ENCODE measurements at places on chromosomes 3 and 15.

DNA sequence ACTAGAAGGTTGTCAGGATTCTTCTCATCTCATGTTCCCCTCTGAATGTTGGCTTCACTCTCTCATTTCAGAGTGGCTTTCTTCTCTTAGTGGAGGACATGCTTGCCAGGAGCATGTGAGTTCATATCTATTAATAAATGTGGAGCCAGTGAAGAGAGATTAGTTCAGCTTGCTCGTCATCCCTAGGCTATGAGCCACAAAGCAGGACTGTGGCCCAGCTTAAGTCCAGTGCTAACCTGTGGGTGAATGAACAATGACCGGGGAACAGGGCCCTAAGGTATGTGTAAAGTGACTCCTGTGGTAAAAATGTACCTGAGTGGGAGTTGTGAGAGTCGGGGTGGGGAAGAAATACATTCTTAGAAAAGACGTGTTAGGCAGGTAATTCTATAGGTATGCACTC, 96.9 kb upstream of the TBL1XR1 start:
- no peak for DNase-seq

- no peak for DNase-seq
Observed at GRCh38 chr3:6781092-6781491, 79.8 kb upstream of the GRM7 start.

DNA sequence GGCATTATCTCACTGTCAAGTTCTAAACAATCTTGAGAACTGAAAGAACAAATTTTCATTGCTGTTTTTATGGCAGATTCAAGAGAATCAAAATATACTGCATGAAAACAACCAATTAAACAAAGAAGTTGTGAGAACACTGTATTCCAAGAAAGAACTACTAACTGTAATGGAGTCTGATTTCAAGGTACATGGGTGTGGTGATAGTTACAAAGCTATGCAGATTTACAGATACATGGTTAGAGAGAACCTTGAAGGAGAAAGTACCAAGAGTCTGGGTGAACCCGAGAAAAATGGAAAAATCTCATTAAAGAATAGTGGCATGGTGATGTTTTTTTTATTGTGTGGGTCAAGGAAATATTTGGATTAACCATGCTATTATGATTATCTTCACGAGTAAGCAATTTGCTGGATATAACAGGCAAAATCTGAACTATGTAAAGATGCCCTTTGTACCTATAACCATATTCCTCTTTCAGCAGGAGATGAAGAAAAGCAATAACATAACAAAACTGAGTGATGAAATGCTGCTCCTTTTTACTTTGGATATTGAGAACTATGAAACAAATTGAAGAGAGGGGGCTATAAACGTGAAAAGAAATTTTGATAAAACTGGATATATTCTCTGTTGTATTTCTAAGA, 100.4 kb downstream of the PLSCR2 start:
- DNase-seq: no peak

DNA sequence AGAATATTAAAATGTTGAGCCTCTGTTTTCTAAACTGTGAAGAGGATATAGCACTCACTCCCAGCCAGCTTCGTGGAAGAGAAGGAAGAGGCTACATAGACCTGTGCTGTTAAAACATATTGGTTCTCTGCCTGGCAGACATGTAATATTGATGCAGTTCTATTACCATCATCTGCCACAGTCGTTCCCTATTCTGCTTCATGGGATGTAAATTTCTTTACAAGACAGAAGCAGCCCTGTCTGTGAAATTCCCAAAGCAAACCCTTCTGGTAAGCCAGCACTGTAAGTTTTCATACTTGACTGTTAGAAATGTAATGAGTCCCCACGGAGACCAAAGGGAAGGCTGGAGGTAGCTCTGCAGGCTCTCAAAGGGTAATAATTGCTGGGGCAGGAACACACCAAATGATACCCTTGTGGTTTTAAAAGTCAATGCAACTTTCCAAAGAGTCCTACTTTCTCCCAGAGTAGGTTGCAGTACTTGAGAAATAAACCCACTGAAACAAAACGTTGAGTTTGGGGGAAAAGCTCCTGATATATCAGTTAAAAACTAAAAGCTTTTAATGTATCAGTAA, 129.9 kb upstream of the HES1 start:
- no peak for DNase-seq
